ENCODE measurements at places on chromosomes 16 and 17. TPM values are rescaled to one million over a fixed set of nuclear protein-coding genes. Genes with fewer than 3 reads are reported as not detected.

The CALB2 gene
- total RNA-seq: 6.9 TPM

The RNF167 gene
- total RNA-seq: 95.7 TPM

The SRCAP gene
- 22.9 TPM for total RNA-seq

The PRR29 gene
- 0.08 TPM for total RNA-seq

The TBC1D28 gene
- total RNA-seq: not detected

The WFDC1 gene
- 0.37 TPM for total RNA-seq

The USP31 gene
- total RNA-seq: 6.1 TPM

GRCh38 chr17:74335529-74336062, 9.6 kb downstream of the KIF19 start:
- DNase-seq: no peak

GRCh38 chr17:77324227-77324626, 183.5 kb downstream of the SEC14L1 start:
- no peak for DNase-seq

DNA sequence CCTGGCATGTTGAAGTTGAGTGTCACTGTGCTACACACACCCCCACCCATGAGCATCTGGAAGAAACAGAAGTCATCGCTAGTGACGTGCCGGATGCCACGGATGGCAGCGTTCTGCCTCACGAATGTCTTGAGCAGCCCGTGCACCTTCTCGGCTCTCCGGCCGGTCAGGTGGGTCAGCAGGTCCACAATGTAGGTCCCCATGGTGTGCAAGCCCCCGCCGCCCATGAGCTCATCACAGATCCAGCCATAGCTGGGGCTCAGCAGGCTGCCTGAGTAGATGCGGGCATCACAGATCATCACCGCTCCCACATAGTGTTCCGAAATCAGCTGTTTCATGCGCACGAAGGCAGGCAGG, 8.9 kb downstream of the C16orf86 start:
- no peak for DNase-seq

GRCh38 chr17:48586355-48587258, 3.4 kb downstream of the HOXB3 start:
- no peak for DNase-seq

- no peak for DNase-seq
These were observed 21.2 kb downstream of the UTP6 start for GRCh38 chr17:31880311-31880710.

GRCh38 chr16:68252383-68252782, 7.2 kb downstream of the PLA2G15 start:
- DNase-seq: no peak

- DNase-seq: no peak
These were observed 7.8 kb downstream of the TMEM98 start for GRCh38 chr17:32935726-32936125.

GRCh38 chr16:49635591-49636581, 220.0 kb downstream of the ZNF423 start:
- DNase-seq: no peak

- DNase-seq: no peak
These were observed 11.6 kb upstream of the CACNG4 start for GRCh38 chr17:66952681-66953629.

- peak; percentile 90 for DNase-seq
These were observed 9.2 kb downstream of the OR2C1 start for GRCh38 chr16:3364774-3365427.

- no peak for DNase-seq
These were observed 9.4 kb downstream of the GGA2 start for GRCh38 chr16:23500862-23501225.

DNA sequence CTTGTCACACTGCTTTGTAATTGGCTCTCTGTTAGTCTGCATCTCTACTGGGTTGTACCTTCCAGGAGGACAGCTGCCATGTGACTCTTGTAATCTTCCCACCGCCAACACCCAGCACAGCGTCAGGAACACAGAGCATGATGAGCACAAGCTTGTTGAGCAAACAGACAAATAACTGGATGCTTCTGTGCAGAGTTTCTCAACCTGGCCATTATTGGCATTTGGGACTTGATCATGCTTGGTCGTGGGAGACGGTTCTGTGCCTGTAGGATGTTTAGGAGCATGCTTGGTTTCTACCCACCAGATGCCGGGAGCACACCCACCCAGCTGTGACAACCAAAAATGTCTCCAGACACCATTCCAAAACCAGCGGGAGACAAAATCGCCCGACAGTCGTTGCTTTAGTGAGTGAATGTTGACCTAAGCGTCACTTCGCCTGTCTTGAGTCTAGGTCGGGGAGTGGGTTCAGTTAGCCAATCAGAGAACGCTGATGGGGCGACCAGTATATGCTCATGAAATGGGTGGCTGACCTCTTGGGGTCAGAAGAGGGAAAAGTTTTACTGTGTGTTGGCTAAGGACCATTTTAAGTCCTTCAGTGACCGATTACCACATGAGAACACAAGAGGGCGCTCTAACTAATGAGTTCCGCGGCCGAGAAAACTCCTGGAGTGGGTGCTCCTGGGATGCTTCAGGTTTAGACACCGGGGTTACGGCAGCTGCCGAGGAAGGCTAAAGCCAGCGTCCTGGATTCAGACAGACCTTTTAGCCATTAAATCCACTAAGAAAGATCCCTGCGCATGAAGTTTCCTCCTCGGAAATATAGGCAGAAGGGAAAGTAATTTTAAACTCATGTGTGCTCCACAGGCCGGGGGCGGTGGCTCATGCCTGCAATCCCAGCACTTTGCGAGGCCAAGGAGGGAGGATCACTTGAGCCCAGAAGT, 57.8 kb upstream of the TEX2 start:
- peak; percentile 73 for DNase-seq

DNA sequence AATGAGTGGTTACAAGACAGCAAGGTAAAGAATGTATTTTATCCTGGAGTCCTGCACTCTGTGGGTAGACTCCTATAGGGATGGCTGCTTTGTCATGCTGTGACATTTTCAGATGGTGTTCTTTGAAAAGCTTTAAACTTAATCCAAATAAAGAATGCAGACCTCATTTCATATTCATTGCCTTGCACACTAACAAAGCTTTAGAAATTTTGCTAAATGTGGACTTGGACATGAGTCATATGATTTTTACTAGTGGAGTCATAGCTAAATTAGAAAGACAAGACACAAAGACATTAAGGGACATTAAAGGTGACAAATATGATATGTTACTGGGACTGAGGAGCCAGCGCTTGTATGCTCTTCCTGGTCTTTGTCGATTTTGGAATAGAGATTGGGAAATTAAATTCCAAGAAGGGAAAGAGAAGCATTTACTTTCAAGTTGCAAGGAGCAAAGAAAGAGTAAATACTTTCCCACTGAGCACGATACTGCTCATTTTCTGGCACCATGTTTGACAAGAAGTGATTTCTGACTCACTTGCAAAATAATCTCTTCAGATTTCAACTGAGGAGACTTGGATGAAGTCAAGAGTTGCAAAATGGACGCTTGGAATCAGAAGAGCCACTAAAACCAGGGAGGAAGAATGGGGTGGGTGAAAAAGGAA, 152.9 kb upstream of the MYOCD start:
- no peak for DNase-seq

- DNase-seq: no peak
These were observed 68.8 kb downstream of the MRC2 start for GRCh38 chr17:62696256-62696655.

DNA sequence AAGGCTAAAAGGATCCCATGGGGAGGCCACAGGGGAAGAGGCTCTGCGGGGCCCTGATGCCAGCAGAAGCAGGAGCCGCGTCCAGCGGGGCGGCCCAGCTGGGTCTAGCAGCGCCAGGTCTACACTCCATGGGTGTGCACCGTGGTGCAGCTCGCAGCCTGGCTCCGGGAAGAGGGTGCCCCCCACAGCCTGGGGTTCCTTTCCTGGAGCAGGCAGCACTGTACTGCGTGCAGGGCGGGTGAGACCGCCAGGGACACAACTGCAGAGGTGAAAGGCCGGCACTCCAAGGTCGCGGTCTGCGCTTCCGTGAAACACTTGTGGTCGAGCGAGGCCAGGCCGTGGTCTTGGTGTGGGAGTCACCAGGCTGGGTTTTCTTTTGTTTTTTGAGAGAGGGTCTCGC, 6.5 kb upstream of the CCDC154 start:
- no peak for DNase-seq

DNA sequence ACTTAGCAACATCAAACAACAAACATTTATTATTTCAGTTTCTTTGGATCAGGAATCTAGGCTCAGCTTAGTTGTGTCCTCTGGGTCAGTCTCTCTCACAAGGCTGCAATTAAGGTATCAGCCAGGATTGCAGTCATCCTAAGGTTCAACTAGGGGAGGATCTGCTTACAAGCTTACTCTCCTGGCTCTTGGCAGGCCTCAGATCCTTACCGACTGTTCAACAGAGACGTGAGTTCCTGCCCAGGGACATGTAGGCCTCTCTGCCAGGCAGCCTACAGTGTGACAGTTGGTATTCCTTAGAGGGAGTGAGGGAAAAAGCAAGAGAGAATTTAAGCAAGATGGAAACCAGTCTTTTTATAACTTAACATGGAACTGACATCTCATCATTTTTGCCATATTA, 294.0 kb downstream of the ZFHX3 start:
- DNase-seq: no peak
